Activated CD8-positive, alpha-beta T cell treated with anti-CD3 and anti-CD28 coated beads for 36 hours (primary cell): ENCODE measurements at places on chromosomes 3 and 15. TPM values are rescaled to one million over a fixed set of nuclear protein-coding genes. Genes with fewer than 3 reads are reported as not detected.
A peak's percentile ranks its signal among the peaks of the same experiment; 100 is the strongest.

DNA sequence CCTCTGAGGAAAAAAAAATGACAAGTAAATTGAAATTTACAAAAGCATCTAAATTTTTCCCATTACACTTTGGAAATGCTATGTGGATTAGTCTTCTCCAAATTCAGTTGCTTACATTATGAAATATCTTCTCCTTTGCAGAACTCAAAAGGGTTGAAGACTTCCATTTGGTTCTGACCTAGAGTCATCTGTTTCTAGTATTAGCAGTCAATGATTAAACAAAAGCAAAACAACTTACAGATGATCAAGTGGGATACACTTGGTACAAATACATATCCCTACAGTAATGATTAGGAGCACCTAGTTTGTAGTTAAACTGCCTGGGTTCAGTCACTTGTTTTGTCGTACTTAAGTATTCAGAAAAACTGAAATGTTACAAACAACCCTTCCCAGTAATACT is 136.2 kb downstream of the MBNL1 start:
- peak overlapping the region; percentile 68 for H3K27ac ChIP-seq
- no peak for DNase-seq
- H3K27me3 ChIP-seq, result no peaks in the 10 kb centered on the region
- peaks cover 40% of the 10 kb centered on the region for H3K36me3 ChIP-seq
- no peak overlapping the region for H3K4me3 ChIP-seq

The MITF gene
- not detected for total RNA-seq

GRCh38 chr15:59105854-59106253 is 908 bp downstream of the CCNB2 start:
- no peak for DNase-seq
- H3K4me1 ChIP-seq, result peaks cover 11% of the 10 kb centered on the region
- no peaks in the 10 kb centered on the region for H3K27me3 ChIP-seq
- peaks cover 23% of the 10 kb centered on the region for H3K36me3 ChIP-seq
- peak overlapping the region; percentile 82 for H3K4me3 ChIP-seq

- no peak overlapping the region for H3K27ac ChIP-seq
- H3K27me3 ChIP-seq, result no peaks in the 10 kb centered on the region
- H3K4me3 ChIP-seq, result no peak overlapping the region
- peak; percentile 10 for DNase-seq
These were observed 612 bp upstream of the LDHAL6B start for GRCh38 chr15:59205839-59206622.

- H3K36me3 ChIP-seq, result no peaks in the 10 kb centered on the region
- H3K27me3 ChIP-seq, result peaks cover 78% of the 10 kb centered on the region
- no peak overlapping the region for H3K27ac ChIP-seq
- peak; percentile 61 for DNase-seq
These were observed 1.2 kb downstream of the MECOM start for GRCh38 chr3:169662132-169662842.

The SEMA3F gene
- total RNA-seq, result 0.43 TPM

- H3K36me3 ChIP-seq, result no peaks in the 10 kb centered on the region
- no peak overlapping the region for H3K4me3 ChIP-seq
- peaks cover 6% of the 10 kb centered on the region for H3K4me1 ChIP-seq
- peak; percentile 30 for DNase-seq
- peaks cover 23% of the 10 kb centered on the region for H3K27me3 ChIP-seq
- no peak overlapping the region for H3K27ac ChIP-seq
These were observed 263.6 kb upstream of the HES1 start for GRCh38 chr3:193872265-193872753.

DNA sequence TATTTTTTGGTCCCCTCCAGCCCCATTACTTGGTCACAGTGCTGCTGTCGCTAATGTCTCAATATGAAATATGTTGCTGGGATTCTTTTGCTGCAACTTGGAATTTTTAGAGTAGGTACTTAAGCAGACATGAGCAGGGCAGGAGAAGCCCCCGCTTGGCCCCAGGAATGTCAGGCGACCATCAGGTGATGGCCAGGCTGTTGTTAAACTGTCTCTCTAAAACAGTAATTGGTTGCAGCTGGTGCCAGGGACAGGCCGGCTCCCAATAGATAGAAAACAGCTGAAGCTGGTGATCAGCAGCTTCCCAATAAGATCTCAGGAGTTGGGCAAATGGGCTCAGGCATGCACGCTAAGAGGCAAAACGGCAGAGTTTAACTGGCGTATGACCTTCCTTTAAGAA is 329.9 kb upstream of the TBL1XR1 start:
- no peak overlapping the region for H3K27ac ChIP-seq
- H3K4me3 ChIP-seq, result no peak overlapping the region

DNA sequence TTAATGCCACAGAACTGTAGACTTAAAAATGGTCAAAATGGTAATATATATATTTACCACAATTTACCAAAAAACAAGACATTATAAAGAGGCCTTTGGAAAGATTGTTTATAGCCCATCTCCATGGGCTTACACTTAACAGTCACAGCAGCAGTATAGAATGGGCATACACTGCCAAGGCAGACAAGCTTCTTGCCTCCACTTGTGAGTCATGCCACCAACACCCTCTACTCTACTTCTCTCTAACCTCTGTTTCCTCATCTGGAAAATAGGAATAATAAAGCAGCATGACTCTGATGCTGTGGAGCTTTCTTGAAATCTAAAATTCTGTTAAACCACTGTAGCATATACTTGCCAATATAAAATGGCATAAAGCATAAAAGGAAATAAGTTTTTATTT is 14.4 kb upstream of the GPR156 start:
- H3K4me3 ChIP-seq, result no peak overlapping the region
- no peaks in the 10 kb centered on the region for H3K36me3 ChIP-seq
- no peak overlapping the region for H3K27ac ChIP-seq
- H3K4me1 ChIP-seq, result no peaks in the 10 kb centered on the region

DNA sequence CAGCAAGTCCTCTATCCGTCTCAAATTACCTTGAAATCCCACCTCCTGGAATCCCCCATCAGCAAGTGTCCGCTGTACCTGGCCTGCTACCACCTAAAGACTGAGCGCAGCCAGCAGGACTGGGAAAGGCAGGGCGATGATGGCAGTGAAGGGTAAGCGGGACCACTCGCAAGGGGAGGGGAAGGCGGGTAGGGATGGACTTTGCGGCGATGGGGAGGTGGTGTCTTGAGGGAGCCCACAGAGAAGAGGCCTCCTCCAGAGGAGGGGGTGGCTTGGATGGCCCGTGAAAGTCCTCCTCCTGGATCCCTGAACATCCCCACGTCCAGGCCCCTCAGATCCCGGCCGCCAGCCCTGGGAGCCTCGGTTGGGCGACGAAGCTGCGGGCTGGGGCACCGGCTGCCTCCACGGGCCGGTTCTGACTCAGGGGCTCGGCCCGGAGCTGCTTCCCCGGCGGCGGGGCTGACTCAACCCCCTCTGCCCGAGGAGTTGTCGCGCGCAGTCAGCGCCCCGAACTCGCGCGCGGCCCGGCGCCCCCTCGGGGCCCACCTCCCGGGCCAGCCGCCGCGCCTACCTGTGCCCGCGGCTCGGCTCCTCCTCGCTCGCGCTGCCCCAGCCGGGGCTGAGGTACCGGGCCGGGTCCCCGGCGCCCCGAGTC is 512 bp downstream of the LARP6 start:
- peak overlapping the region; percentile 43 for H3K4me3 ChIP-seq
- H3K36me3 ChIP-seq, result no peaks in the 10 kb centered on the region
- peaks cover 6% of the 10 kb centered on the region for H3K4me1 ChIP-seq
- DNase-seq, result peak; percentile 19
- peaks cover 40% of the 10 kb centered on the region for H3K27me3 ChIP-seq

The KNG1 gene
- total RNA-seq, result not detected

The ZNF639 gene
- 35.1 TPM for total RNA-seq

The SEMA6D gene
- not detected for total RNA-seq

GRCh38 chr3:77102951-77103769 is 63.3 kb downstream of the ROBO2 start:
- no peak for DNase-seq
- no peak overlapping the region for H3K27ac ChIP-seq
- H3K36me3 ChIP-seq, result no peaks in the 10 kb centered on the region

DNA sequence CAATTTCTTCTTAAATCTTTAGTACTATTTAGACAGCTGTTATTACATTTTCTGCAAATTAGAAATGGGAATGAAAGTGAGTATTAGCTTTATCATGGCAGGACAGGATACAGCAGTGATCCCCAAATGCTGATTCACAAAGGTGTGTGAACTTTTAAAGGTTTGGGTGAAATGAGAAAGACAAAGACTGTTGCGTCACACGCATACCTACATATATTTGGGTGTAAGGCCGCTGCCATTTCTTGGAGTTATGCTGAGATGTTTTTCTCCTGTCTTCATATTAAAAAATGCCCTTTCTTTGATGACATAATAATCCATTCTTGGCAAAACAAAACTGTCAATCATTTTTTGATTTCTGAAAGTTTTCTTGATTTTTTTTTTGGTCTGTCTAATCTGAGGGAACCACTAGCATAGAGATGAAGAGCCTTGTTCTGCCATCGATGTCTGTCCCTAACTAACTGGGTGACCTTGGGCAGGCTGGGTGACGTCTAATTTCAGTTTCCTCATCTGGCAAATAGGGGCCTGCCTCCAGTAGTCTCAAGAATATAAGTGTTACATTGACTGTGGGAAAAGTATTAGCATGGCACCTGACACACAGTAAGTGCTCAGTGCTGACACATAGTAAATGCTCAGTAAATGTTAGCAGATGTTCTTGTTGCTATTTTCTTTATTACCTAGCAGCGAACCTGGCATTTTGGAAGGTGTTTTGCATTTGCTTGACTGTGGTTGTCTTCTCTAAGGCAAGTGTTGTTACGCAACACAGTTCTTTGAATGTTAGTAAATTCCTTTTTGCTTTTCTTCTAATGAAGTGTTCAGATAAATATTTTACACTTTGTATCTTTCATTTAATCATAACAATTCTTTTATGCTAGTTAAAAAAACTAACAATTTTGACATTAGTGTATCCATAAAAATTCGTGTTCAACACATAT is 5.0 kb downstream of the MITF start:
- H3K4me3 ChIP-seq, result no peak overlapping the region
- no peak for DNase-seq
- no peak overlapping the region for H3K27ac ChIP-seq

The GANC gene
- total RNA-seq, result 18.0 TPM
